Renal cortex interstitium (tissue), 15 donors: ENCODE measurements at places on chromosomes 16 and 17. TPM values are rescaled to one million over a fixed set of nuclear protein-coding genes. Genes with fewer than 3 reads are reported as not detected.
A peak's percentile ranks its signal among the peaks of the same experiment; 100 is the strongest.

GRCh38 chr16:17408955-17409441 is 61.8 kb downstream of the XYLT1 start:
- DNase-seq = no peak

Gene CTRB2
- polyA plus RNA-seq = not detected

- no peak for DNase-seq
Observed at GRCh38 chr17:40553694-40554534, 11.4 kb downstream of the CCR7 start.

- no peak for DNase-seq
Observed at GRCh38 chr17:39376434-39376833, 25.0 kb downstream of the FBXL20 start.

DNA sequence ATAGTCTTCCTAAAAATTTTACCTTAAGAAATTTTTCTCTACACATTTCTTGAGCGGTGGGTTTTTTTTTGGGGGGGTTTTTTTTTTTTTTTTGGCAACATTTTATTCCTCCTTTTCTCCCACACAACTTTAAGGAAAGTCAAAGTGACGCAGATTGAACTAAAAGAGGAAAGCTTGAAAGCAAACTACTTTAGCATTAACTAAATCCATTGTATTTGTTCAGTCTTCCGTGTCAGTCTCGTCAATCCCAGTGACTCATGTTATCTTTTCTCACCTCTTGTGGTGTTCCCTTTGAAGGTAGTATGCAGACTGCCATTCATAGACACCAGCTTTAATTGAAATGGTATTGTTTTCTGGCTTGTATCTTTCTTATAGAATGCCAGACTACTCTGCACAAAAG is 39.3 kb downstream of the TADA2A start:
- no peak for DNase-seq

DNA sequence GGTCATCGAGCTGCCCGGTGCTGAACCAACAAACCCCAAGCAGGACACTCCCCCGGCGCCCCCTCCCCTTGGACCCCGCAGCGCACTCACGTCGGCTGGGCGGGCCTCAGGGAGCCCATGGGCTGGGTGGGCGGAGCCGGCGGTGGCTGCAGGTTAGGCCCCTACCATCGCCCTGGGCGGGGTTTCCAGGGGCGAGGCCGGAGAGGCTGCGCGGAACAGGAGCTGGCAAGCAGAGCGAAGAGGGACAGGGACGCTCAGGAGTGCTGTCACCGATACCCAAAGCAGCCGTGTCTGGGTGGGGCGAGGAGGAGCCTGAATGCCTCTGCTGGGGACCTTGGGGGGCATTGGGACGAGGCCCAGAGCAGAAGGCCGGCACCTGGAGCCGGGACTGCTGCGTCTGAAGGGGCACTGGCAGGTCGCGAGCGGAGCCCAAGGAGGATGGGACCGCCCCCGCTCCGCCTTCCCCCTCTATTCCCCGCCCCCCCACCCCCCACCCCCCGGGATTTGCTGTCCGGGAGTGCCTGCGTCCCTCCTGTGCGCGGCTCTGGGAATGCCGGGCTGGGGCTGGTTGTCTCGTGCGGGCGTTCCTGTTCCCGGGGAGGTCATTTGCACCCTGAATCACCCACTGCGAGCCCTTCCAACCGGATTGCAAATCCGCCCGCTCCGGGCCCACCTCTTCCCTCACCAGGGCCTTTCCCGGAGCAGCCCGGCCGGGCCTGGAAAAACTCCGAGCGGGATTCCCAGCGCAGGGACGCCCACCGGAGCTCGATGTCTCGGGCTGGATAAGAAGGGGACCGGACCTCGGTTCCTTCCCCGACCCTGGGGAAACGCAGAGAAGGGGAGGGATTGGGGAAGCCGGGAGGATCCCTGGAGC is 902 bp downstream of the ARHGAP27 start:
- DNase-seq = no peak

- DNase-seq = peak; percentile 71
Observed at GRCh38 chr17:9924735-9925191, 19.7 kb upstream of the RCVRN start.

- no peak for DNase-seq
Observed at GRCh38 chr16:66274335-66275110, 92.0 kb upstream of the CDH5 start.

- DNase-seq = no peak
Observed at GRCh38 chr16:69463876-69464275, 39.5 kb downstream of the CYB5B start.

Gene EFCAB5
- 2.7 TPM for polyA plus RNA-seq

Gene KRTAP17-1
- not detected for polyA plus RNA-seq

Gene GINS3
- 12.4 TPM for polyA plus RNA-seq

DNA sequence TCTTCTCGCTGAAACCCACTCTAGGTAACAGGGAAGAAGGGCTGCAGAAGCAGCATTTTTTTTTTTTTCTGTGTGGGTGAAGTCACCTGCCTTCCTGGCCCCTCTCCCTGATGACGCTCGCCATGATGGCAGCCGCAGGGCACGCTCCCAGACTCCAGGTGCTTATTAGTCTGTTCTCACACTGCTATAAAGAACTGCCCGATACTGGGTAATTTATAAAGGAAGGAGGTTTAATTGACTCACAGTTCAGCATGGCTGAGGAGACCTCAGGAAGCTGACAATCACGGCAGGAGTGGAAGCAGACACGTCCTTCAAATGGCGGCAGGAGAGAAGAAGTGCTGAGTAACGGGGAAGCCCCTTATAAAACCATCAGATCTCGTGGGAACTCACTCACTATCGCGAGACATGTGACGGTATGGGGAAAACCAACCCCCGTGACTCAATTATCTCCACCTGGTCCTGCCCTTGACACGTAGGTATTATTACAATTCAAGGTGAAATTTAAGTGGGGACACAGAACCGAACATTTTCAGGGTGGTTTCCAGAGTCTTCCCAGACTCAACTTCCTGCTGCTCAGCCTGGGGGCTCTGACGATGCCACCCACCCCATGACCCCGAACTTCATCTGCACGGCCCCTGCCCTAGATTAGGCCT is 34.9 kb upstream of the NLRP1 start:
- DNase-seq = no peak

DNA sequence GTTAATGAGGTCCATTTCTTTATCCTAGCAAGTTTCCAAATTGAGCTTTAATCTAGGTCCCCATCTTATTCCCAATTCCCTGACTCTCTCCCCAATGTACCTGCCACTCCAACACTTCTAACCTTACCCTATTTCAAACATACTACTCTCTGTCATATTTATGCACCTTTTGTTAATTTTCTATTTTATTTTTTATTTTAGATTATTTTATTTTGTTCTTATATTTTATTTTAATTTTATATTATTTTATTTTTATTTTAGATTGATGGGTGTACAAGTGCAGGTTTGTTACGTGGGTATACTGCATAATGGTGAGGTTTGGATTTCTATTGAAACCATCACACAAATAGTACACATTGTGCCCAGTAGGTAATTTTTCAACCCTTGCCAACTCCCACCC is 333.9 kb upstream of the ERCC4 start:
- no peak for DNase-seq

- DNase-seq = no peak
Observed at GRCh38 chr16:48860341-48860740, 250.4 kb upstream of the N4BP1 start.

DNA sequence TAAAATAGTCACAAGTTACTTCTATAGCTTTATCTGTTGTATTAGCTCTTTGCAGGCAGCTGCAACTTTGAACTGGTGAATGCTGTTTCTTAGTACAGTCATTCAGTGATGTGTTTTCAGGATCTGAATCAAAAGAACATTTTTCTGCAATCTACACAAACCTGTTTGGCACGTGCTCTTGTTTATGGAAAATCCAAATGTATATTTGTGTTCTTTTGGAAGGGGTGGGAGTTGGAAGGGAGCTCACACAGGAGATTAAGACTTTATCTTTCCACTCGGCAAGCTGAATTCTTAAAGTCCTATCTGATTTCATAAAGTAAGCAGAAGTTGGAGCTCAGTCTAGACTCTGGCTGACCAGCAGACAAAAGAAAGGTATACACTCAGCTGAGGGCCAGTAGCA is 300.2 kb downstream of the MAP2K6 start:
- DNase-seq = no peak

Gene SPSB3
- 49.1 TPM for polyA plus RNA-seq

Gene HERPUD1
- polyA plus RNA-seq = 131 TPM

DNA sequence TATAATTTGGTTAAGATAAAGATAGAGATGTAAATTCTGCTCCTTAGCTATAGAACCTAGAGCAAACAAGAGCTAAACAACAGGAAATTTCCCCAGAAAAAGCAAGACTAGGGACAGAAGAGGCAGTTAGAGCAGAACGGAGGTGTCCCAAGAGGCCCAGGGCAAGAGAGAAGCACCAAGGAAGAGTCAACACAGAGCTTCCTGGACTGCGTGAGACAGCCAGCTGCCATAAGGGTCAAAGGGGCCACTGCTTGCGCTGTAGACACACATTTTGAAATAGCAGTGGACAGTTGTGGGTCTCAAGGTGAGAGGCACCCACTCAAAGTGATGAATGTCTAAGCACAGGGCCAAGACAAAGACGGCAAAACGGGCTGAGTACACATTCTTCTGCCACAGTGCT is 156.6 kb downstream of the PARN start:
- no peak for DNase-seq
